ENCODE measurements at places on chromosomes 7 and 10.

GRCh38 chr7:68866200-68866570 is 732.1 kb upstream of the AUTS2 start:
- H3K36me3 ChIP-seq: no peaks in the 10 kb centered on the region
- H3K27ac ChIP-seq: no peak overlapping the region
- H3K4me1 ChIP-seq: no peaks in the 10 kb centered on the region
- no peak overlapping the region for H3K4me3 ChIP-seq
- no peak for DNase-seq
- H3K27me3 ChIP-seq: no peaks in the 10 kb centered on the region

GRCh38 chr10:77680065-77680464 is 42.5 kb upstream of the KCNMA1 start:
- no peak overlapping the region for H3K4me3 ChIP-seq
- H3K4me1 ChIP-seq: no peaks in the 10 kb centered on the region
- DNase-seq: no peak

DNA sequence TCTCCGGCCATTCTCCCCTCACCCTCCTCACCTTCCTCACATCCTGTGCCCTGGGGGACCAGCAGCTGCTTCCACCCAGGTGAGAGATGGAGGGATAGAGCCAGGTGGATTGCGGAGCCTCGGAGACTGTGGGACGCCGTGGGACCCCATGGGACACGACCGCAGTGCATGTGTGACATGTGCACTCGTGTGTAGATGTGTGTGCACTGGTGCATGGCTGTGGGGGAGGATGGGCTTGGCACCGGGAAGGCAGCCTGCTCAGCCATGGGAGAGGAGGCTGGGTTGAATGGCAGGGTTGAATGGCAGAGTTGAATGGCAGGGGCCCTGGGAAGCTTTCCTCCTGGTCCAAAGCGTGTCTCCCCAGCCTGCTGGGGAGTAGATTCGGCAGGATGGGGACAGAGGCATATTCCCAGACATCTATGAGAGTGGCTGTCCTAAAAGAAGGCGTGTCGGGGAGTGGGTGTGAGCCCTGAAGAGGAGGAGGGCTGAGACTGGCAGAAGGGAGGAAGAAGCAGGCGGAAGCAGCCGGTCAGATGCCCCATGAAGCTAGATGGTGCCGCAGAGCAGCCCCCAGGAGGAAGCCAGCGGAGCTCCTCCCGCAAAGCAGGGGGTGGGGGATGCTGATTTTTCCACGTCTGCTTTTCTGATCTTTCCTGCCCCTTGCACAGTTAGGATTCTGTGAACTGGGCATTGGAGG is 815 bp downstream of the GIMAP8 start:
- peaks cover 82% of the 10 kb centered on the region for H3K4me1 ChIP-seq
- DNase-seq: peak; percentile 37
- H3K36me3 ChIP-seq: peaks cover 30% of the 10 kb centered on the region
- H3K27me3 ChIP-seq: no peaks in the 10 kb centered on the region
- H3K4me3 ChIP-seq: peak overlapping the region; percentile 97
- peak overlapping the region; percentile 99 for H3K27ac ChIP-seq

GRCh38 chr7:8343556-8343955 is 81.6 kb upstream of the ICA1 start:
- no peaks in the 10 kb centered on the region for H3K36me3 ChIP-seq
- H3K4me3 ChIP-seq: no peak overlapping the region
- DNase-seq: no peak
- no peaks in the 10 kb centered on the region for H3K4me1 ChIP-seq
- H3K27me3 ChIP-seq: peaks cover 43% of the 10 kb centered on the region

DNA sequence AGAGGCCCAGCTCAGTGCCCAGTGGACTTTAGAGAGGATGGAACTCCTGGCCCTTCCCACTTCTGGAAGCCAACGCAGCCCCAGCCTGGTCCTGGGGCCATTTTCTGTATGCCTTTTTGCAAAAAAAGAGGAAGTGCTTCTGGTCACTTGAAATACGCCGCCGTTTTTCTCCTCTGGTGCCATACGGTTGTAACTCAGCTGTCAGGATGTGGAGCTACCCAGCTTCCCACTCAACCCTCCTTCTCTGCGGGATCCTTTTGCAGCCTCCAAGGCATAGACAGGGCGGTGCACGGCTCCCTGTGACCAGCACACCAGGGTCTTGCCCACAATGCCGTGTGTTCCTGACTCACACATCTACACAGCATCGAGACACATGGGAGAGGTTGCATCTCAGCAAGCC is 369.6 kb downstream of the TCERG1L start:
- no peaks in the 10 kb centered on the region for H3K36me3 ChIP-seq
- DNase-seq: no peak
- no peaks in the 10 kb centered on the region for H3K4me1 ChIP-seq
- no peak overlapping the region for H3K4me3 ChIP-seq
- H3K27me3 ChIP-seq: no peaks in the 10 kb centered on the region

DNA sequence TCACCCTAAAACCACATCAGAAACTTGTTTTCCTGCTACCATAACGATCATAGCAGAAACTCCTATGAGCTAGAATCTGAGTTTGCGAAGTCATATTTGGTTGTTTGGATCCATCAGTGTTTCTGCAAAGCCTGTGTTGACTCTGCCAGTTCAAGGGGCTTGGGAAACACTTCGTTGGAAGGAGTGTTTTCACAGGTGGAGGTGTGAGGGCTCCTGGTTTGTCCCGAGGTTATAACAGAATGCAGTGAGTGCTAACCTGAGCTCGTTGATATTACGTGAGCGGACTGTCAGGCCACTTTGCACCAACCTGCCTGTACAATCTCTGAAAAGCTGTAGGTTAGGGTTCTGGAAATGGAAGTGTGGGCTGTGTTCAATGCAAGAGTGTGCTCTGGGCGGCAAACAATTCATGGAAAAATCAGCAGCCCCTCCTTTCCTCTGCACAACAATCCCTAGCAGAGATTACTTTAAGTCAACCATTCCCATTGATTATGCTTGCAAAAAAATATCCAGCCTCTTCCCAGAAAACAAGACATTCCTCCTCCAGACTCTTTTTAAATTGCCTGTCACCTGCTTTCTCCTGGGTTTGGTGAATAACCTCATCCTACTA is 622.0 kb downstream of the TYW1 start:
- no peak overlapping the region for H3K4me3 ChIP-seq
- H3K4me1 ChIP-seq: no peaks in the 10 kb centered on the region
- no peak for DNase-seq
- peaks cover 44% of the 10 kb centered on the region for H3K27me3 ChIP-seq
- no peak overlapping the region for H3K27ac ChIP-seq
- no peaks in the 10 kb centered on the region for H3K36me3 ChIP-seq

DNA sequence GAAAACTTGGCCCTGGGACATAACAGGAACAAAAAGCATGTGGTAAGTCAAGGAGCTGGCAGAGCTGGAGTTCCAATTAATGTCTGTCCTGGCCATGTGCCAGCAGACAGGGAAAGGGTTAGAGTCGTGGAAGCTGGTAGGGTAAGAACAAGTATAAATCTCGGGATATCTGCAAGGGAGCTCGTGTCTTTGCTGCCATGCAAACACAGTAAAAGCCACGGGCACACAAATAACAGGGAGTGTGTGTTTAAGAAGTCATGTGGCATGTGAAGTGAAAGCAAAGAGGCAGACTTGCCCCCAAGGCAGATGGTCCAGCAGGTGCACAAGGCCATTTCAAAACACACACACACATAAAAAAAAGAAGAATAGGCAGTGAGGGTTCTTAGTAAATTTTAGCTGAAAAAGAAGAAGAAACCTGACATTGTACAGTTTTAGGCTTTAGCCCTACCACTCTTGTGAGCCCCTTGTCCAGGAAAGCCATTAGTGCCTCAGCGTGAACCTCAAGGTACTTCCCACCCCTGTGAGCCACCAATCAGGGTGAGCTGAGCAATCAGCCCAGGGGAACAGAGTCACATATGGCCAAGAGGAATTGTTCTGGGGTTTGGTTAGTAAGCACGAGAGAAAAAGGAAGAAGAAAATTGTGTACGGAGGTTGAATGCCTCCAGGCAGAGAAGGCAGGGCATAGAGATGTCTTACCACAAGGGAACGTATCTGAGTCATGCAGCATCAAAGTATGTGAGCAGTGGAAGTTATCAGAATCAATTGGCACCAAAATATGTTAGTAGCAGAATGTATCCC is 32.8 kb upstream of the ARHGAP12 start:
- H3K4me3 ChIP-seq: no peak overlapping the region
- no peaks in the 10 kb centered on the region for H3K27me3 ChIP-seq
- H3K4me1 ChIP-seq: no peaks in the 10 kb centered on the region
- H3K27ac ChIP-seq: no peak overlapping the region

DNA sequence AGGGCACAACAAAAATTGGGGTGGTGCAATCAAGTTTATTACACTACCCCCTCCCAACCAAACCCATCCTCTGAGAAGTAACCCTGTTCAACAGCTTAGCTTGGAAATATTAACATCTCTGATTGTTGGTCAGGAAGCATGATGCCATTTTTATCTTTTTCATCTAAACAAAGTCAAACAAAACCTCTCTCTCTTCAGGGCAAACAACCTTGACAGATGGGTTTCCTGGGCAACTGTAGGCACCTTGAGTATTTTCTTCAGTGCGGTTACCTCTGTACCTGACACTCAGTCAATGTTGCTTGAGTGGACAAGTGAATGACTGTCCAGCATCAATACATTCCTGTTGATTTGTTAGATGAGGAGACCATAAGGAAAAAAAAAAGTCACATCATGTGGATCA is 183.6 kb downstream of the NRP1 start:
- H3K36me3 ChIP-seq: no peaks in the 10 kb centered on the region
- peaks cover 41% of the 10 kb centered on the region for H3K4me1 ChIP-seq
- no peaks in the 10 kb centered on the region for H3K27me3 ChIP-seq
- no peak for DNase-seq

DNA sequence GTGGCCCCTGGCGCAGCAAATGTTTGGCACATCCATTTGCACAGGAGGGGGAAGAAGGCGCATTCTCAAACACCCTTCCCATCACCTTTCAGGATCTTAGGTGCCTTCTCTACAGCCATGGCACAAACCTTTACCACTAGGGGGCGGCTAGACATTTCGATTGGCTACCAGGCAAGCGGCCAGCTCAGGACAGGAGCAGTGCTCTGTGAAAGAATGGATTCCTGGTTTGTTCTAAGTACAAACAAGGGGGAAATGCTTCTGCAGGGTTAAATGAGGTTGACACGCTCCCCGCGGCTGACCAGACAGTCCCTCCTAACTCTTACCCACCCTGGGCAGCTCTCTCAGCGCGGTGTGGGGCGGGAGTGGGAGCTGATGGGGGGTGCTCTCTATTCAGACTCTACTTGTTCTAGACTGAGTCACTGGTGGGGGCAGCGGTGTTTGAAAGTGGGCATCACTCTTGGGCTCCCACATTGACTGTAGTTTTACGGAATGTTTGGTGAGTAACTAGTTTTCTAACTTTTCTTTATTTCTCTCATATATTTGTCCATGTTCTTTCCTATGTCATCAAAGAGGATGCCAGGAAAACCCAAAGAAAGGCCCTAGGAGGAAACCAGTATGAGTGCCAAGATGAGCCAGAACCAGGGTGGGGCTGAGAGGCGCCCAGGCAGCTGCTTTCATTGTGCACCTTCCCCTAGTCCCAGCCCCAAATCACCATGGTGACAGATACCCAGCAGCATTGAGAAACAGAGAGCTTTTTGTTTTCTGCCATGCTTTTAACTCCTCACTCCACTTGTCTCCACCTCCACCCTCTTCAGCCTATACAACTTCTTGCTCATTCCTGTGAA is 61.4 kb upstream of the GPR158 start:
- peaks cover 58% of the 10 kb centered on the region for H3K27me3 ChIP-seq
- H3K27ac ChIP-seq: no peak overlapping the region
- DNase-seq: no peak
- no peaks in the 10 kb centered on the region for H3K4me1 ChIP-seq
- no peak overlapping the region for H3K4me3 ChIP-seq

DNA sequence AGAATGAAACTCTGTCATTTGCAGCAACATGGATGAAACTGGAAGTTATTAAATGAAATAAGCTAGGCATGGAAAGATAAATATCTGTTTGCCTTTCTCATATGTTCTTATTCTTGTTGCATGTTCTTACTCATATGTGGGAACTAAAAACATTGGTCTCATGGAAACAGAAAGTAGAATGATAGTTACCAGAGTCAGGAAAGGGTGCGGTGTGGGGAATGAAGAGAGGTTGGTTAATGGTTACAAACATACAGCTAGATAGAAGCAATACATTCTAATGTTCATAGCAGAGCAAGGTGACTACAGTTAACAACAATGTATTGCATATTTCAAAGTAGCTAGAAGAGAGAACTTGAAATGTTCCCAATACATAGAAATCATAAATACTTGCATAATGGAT is 105.1 kb downstream of the FAM107B start:
- H3K27ac ChIP-seq: no peak overlapping the region
- H3K4me1 ChIP-seq: peaks cover 20% of the 10 kb centered on the region
- H3K4me3 ChIP-seq: no peak overlapping the region
- peaks cover 1% of the 10 kb centered on the region for H3K36me3 ChIP-seq
- H3K27me3 ChIP-seq: no peaks in the 10 kb centered on the region

- peaks cover 17% of the 10 kb centered on the region for H3K27me3 ChIP-seq
- no peaks in the 10 kb centered on the region for H3K4me1 ChIP-seq
- H3K36me3 ChIP-seq: no peaks in the 10 kb centered on the region
- no peak for DNase-seq
- H3K27ac ChIP-seq: no peak overlapping the region
Observed at GRCh38 chr10:127715782-127716378, 21.1 kb upstream of the FOXI2 start.
